ENCODE measurements at places on chromosomes 5 and 9. TPM values are rescaled to one million over a fixed set of nuclear protein-coding genes. Genes with fewer than 3 reads are reported as not detected.

- DNase-seq = no peak
- no peak overlapping the region for H3K27ac ChIP-seq
- H3K4me1 ChIP-seq = no peaks in the 10 kb centered on the region
- no peaks in the 10 kb centered on the region for H3K27me3 ChIP-seq
These were observed 933.6 kb downstream of the EFNA5 start for GRCh38 chr5:106737111-106737510.

GRCh38 chr9:134618163-134618832, 23.3 kb upstream of the COL5A1 start:
- H3K36me3 ChIP-seq = no peaks in the 10 kb centered on the region
- H3K27me3 ChIP-seq = no peaks in the 10 kb centered on the region
- no peak overlapping the region for H3K4me3 ChIP-seq
- no peak overlapping the region for H3K27ac ChIP-seq
- H3K4me1 ChIP-seq = no peaks in the 10 kb centered on the region

GRCh38 chr5:40364441-40364840, 315.3 kb upstream of the PTGER4 start:
- no peaks in the 10 kb centered on the region for H3K36me3 ChIP-seq
- H3K4me3 ChIP-seq = no peak overlapping the region
- H3K27ac ChIP-seq = no peak overlapping the region
- DNase-seq = no peak
- no peaks in the 10 kb centered on the region for H3K4me1 ChIP-seq
- H3K27me3 ChIP-seq = no peaks in the 10 kb centered on the region

GRCh38 chr5:42587096-42587723, 164.0 kb downstream of the GHR start:
- no peak for DNase-seq
- H3K36me3 ChIP-seq = no peaks in the 10 kb centered on the region
- H3K27ac ChIP-seq = no peak overlapping the region
- H3K4me3 ChIP-seq = no peak overlapping the region
- no peaks in the 10 kb centered on the region for H3K4me1 ChIP-seq

DNA sequence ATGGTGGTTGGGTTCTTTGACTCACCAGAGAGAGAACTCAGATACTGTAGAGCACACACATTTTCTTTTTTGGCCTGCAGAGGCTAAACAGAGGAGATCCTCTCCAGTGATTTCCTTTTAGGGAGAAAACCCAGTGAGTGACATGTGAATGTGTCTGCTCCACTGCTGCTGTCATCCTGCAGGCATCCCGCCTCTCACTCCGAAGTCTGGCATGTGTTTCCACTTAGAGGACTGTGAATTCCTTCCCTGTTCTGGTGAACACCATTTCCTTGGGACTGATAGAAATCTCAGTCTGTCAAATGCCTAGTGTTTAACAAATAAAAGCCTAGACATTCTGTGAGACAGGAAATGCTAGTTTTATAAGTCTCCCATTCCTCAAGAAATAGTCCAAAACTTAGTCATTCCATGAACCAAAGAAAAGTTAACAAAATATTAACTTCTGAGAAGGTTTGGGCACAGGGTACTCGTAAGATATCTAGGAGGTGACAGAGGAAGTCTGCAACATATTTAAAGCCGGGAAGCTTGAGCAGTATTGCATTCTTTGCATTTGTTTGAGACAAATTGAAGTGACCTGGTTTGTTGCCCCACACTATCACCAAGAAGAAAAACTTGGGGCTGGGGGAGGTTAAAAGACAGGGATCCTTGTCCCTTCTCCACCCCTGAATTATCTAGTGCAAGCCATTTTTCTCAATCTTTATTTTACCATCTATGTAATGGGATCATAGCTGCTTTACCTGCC, 74.9 kb upstream of the NIPAL4 start:
- no peak for DNase-seq
- H3K36me3 ChIP-seq = no peaks in the 10 kb centered on the region
- H3K27ac ChIP-seq = no peak overlapping the region
- H3K4me3 ChIP-seq = no peak overlapping the region

DNA sequence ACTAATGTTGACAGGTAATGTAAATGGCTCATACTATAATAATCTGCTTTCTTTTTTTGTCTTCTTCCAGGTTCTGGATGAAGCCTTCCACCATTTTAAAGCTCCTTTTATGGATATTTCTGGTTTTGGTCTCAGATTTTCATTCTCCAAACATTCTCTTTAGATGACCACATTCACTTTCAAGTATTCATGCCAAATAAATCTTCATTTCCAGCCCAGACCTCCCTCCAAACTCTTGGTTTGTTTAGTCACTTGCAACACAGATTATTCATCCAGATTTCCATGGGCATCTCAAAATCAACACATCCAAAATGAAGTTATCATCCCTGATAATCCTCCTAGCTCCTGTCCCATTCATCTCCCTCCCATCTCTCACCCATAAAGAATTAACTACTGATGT, 40.3 kb upstream of the SVEP1 start:
- DNase-seq = no peak
- H3K4me1 ChIP-seq = no peaks in the 10 kb centered on the region

DNA sequence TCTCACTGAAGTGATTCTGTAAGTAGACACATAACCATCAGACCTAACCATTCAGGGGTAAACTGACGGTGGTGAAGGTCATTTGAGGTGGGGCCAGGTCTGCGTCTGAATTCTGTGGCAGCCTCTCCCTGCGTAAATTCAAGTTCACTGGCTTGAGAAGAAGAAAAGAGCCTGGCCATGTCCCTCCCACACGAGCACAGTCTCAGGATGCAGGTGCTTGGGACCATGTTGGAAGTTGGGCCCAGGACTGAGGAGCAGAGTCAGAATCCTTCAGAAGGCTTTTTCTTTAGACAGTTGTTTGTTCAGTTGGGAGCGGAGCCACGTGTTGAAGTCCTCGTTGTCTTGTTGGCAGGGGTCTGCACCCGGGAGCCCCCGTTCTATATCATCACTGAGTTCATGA, 24.1 kb downstream of the QRFP start:
- H3K27me3 ChIP-seq = no peaks in the 10 kb centered on the region
- H3K4me1 ChIP-seq = peaks cover 16% of the 10 kb centered on the region
- no peak overlapping the region for H3K4me3 ChIP-seq
- DNase-seq = no peak

DNA sequence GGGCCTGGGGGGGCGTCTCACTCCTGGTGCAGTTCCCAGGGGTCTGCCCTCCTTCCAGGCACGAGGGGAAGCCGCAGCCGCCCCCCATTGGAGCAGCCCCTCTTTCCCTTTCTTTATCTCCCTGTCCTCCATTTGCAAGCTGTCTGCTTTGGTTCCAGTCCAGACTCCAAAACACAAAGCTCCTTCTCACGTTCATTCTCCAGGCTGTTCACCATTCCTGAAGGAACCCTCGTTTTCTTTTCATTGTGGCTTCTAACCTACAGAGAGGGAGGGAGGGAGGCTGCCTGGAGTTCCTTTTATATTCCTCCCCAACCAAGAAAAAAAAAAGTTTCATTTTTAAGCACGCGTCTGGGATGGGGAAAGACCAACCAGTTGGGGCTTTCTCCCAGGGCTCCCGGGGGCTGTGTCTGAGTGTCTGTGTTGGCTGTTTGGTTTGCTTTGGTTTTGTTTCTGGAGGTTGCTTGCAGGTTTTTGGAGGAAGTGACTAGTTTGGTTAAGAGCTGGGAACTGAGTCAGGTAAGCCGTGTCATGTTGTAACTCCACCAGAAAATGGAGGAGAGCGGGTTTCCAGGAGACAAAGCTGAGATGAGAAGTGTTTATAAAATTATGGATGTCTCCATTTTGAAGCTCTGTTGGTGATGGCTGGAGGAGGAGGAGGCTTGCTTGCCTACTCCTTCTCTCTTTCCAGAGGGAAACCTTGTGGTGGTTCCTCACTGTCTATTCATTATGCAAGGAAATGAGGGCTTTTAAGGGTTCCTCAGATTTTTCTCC, 1.6 kb downstream of the ZNF462 start:
- no peaks in the 10 kb centered on the region for H3K27me3 ChIP-seq
- H3K36me3 ChIP-seq = no peaks in the 10 kb centered on the region
- peak overlapping the region; percentile 72 for H3K27ac ChIP-seq
- no peak for DNase-seq

DNA sequence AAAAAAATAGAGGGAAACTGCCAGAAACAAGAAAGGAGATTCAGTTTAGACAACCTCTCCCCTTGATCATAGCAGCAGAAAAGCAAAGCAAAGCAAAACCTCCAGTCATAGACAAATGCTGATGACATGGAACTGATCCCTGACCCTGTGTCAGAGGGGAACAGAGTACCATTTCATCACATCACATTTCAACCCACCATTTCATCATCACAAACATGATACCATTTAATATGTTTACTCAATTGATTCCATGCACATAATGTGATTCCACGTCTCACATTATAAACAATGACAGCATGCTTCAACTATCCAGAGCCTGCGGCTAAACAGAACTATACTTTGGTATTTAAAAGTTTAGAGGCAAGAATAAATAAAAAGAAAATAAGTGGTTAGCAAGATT, 28.7 kb upstream of the ACOT12 start:
- no peaks in the 10 kb centered on the region for H3K36me3 ChIP-seq
- H3K4me1 ChIP-seq = peaks cover 5% of the 10 kb centered on the region
- no peak overlapping the region for H3K4me3 ChIP-seq
- no peak for DNase-seq
- no peaks in the 10 kb centered on the region for H3K27me3 ChIP-seq

DNA sequence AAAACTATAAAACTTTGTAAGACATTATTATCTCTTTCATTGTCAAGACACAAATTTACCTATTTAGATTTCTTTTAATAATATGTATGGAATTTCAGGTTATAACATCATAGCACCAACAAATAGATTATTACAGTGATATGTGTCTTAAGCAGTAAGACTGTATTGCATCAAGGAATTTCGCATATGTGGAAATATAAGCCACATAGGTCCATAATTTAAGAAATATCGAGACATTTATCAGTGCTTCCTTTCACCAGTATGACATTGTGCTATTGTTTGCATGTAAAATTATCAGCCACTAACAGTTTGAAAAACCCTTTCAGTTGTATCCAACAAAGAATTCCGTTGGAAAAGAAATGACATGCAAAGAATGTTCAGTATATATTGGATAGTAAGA, 186.7 kb upstream of the RASA1 start:
- no peak overlapping the region for H3K4me3 ChIP-seq
- no peak overlapping the region for H3K27ac ChIP-seq
- no peak for DNase-seq
- no peaks in the 10 kb centered on the region for H3K4me1 ChIP-seq

GRCh38 chr9:22383718-22384117, 62.9 kb upstream of the DMRTA1 start:
- no peak for DNase-seq
- no peaks in the 10 kb centered on the region for H3K36me3 ChIP-seq
- no peaks in the 10 kb centered on the region for H3K4me1 ChIP-seq
- no peak overlapping the region for H3K27ac ChIP-seq
- H3K4me3 ChIP-seq = no peak overlapping the region

GRCh38 chr9:93098236-93098946, 2.4 kb downstream of the CARD19 start:
- peak overlapping the region; percentile 2 for H3K27ac ChIP-seq
- no peaks in the 10 kb centered on the region for H3K36me3 ChIP-seq
- no peaks in the 10 kb centered on the region for H3K4me1 ChIP-seq
- DNase-seq = peak; percentile 82
- H3K4me3 ChIP-seq = no peak overlapping the region

DNA sequence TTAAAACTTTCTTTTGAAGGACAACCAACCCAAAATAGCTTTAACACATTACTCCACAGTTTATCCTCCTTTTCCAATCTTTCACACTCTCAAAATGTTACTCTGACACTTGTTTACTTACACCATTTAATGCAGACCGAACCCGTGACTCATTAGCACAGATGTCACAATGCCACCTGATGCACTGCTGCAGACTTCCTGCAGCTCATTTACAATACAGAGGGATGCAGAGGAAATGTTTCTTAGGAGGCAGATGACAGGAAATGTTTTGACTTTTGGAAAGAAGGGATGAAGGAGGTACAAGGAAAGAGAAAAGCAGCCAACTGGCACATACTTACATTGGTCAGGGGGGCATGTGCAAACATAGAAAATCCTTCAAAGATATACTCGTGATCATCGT, 39.0 kb downstream of the DROSHA start:
- H3K27me3 ChIP-seq = no peaks in the 10 kb centered on the region
- H3K4me1 ChIP-seq = no peaks in the 10 kb centered on the region
- H3K4me3 ChIP-seq = no peak overlapping the region
- DNase-seq = no peak

- H3K4me3 ChIP-seq = no peak overlapping the region
- no peaks in the 10 kb centered on the region for H3K27me3 ChIP-seq
- no peak overlapping the region for H3K27ac ChIP-seq
- peaks cover 32% of the 10 kb centered on the region for H3K36me3 ChIP-seq
- no peaks in the 10 kb centered on the region for H3K4me1 ChIP-seq
- no peak for DNase-seq
These were observed 11.1 kb upstream of the AJM1 start for GRCh38 chr9:136831002-136831719.

GRCh38 chr9:38331141-38331540, 61.4 kb upstream of the ALDH1B1 start:
- peaks cover 6% of the 10 kb centered on the region for H3K4me1 ChIP-seq
- H3K27me3 ChIP-seq = no peaks in the 10 kb centered on the region
- no peak overlapping the region for H3K27ac ChIP-seq
- no peak for DNase-seq

GRCh38 chr5:82348784-82349425, 70.8 kb upstream of the RPS23 start:
- DNase-seq = no peak
- H3K36me3 ChIP-seq = no peaks in the 10 kb centered on the region
- H3K27ac ChIP-seq = no peak overlapping the region
- no peaks in the 10 kb centered on the region for H3K27me3 ChIP-seq

GRCh38 chr9:95927271-95928004, 51.9 kb downstream of the ERCC6L2 start:
- H3K27ac ChIP-seq = no peak overlapping the region
- H3K4me3 ChIP-seq = no peak overlapping the region
- H3K4me1 ChIP-seq = no peaks in the 10 kb centered on the region
- no peak for DNase-seq
- H3K27me3 ChIP-seq = no peaks in the 10 kb centered on the region
- H3K36me3 ChIP-seq = peaks cover 14% of the 10 kb centered on the region

SLC6A19 gene
- total RNA-seq = 0.09 TPM

PCDHGA10 gene
- total RNA-seq = 2.3 TPM

TCF7 gene
- 9.5 TPM for total RNA-seq

PCDHGC4 gene
- 0.41 TPM for total RNA-seq

CXCL14 gene
- total RNA-seq = 0.93 TPM

GTF3C5 gene
- 25.9 TPM for total RNA-seq

GPRIN1 gene
- 1.1 TPM for total RNA-seq

MARCHF11 gene
- total RNA-seq = 0.37 TPM

Measured in pancreas (tissue), 10 donors.